Fibroblast of skin of back (primary cell): ENCODE measurements at places on chromosomes 2 and 18.

GRCh38 chr2:62857139-62857931 is 151.8 kb downstream of the EHBP1 start:
- no peak for DNase-seq

- DNase-seq, result no peak
Observed at GRCh38 chr2:59256290-59256689, 1015.2 kb upstream of the FANCL start.

DNA sequence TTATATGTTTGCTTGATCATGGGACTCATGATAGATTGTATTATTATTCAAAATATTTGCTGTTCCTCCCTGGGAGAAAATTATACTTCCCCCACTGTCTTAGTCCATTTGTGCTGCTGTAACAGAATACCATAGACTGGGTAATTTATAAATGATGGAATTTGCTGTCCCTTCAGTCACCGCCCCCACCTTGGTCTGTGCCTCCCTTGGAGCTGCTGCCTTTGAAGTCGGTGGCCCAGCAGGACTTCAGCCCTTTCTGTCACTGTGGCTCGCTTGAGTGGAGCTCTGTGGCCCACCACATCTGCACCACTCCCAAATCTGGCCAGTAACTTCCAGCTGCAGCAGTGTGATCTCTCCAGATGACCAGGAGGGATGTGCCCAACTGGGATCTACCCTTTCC is 200.8 kb downstream of the AGPS start:
- DNase-seq, result no peak

GRCh38 chr18:59733421-59733820 is 36.2 kb upstream of the CCBE1 start:
- DNase-seq, result peak; percentile 56

GRCh38 chr2:112674229-112674628 is 28.5 kb downstream of the SLC20A1 start:
- DNase-seq, result no peak

DNA sequence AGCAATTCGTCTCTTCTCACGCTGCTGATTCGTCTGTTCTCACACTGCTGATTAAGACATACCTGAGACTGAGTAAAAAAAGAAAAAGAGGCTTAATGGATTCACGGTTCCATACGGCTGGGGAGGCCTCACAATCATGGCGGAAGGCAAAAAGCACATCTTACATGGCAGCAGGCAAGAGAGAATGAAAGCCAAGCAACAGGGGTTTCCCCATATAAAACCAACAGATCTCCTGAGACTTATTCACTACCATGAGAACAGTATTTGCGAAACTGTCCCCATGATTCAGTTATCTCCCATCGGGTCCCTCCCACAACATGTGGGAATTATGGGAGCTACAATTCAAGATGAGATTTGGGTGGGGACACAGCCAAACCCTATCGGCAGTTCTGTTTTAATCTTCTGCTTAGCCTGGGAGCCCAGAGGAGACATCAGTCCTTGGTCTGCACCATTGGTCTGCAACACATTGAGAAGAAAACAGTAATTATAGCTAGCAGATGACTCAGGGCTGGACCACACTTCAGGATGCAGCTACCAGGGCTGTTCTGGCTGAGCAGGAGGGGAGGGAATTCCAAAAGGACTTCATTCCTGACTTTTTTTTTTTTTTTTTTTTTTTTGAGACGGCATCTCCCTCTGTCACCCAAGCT is 69.4 kb downstream of the CABLES1 start:
- DNase-seq, result peak; percentile 40

- DNase-seq, result peak; percentile 60
Observed at GRCh38 chr18:35377875-35378573, 887 bp upstream of the ZNF396 start.

DNA sequence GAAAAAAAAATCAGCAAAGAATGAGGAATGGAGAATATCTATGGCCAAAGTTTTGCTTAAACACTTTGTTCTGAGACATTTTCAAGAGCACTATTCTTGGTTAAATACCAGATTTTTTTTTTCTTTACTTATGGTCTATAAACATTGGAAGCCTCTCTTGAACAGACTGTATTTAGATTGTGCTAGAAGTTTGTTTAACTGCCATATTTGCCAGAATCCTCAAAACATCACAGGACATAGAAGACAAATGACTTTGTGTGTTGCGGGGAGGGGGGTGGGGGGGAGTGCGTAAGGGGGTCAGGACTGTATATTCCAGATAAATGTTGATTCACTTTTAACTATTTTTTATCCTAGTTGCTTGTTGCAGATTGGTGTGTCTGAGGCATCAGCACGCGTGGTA is 262.0 kb downstream of the MEIS1 start:
- no peak for DNase-seq

- DNase-seq, result peak; percentile 92
Observed at GRCh38 chr2:33810046-33810835, 211.1 kb upstream of the FAM98A start.

DNA sequence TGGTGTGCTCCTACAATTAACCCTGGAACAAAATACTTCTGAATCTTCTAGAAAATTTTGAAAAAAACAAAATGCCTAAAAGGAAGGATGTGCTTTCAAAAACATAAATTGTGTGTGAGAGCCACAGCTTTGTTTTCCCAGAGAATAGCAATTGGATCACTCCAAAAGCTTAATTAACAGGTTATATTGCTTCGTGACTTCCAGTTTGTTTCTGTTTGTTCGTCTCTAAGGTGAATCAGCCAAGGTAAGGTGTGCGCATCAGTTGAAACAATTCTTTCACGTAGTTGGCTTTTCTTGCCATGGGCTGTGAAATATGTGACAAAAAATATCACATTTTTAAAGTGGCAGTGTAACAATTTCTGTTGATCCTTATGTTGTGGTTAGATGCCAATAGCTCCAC is 90.3 kb upstream of the BARD1 start:
- DNase-seq, result no peak

DNA sequence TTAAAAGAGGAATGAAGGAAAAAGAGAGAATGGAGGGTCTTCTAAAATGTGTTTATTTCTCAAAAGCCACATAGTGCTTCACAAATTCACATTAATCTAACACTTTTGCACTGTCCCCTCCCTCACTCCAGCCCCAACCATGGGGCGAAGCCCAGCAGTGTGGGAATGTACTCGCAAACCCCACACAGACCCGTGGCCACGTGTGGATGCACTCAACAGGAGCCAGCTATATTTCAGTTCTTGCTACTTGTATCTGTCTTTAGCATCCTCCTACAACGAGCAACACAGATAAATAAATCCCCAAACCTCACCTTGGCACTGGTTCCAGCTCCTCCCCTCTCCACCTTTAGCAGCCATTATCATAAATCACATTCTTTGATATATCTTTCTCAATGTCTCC is 91.9 kb upstream of the TMEM200C start:
- DNase-seq, result no peak

DNA sequence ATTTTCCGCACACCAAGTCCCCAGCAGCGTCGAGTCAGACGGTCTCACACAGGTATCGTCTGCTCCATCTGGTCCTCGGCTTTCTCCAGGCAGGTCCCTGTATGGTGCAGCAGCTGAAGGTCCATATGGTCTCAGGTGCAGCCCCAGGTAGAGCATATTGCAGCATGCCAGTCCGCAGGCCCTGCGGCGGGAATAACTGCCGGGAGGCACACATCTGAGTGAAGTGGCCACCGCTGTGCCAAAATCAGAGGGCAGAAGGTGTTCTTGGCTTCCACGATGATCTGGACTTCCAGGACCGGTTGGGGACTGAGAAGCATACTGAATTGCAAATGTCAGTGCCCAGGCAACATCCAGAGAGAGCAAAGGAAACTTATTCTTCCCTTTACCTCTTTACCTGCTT is 320.3 kb downstream of the RNF144A start:
- DNase-seq, result no peak

GRCh38 chr2:151927501-151928221 is 99.4 kb upstream of the ARL5A start:
- no peak for DNase-seq

DNA sequence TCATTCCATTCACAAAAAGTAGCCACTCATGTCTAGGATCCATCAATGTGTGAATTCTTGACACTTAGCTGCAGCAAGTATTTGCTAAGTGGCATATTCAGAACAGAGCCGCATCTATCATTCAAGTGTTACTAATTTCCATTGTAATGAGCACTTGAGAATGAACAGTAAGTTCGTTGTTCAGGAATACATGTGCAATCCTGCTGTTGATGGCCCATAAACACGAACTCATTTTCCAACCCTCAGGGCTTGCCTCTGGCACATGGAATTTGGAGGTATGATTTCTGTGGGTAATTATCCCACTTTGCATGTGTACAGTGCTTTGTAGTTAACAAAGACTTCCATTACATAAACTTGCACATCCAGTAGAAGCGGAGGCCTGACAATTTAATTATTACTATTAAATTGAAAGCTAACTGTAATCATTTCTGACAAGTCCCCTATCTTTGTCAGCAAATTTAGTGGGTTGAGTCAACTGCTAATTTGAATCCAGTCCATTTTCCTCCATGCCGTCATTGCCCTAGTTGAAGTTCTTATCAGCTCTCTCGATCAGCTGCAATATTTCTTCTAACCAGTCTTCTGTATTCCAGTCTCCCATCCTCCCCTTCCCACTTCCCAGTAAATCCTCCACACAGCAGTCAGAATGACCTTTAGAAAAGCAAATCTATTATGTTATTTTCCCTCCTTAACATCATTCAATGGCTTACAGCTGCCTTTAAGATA is 116.0 kb upstream of the AQP4 start:
- no peak for DNase-seq

DNA sequence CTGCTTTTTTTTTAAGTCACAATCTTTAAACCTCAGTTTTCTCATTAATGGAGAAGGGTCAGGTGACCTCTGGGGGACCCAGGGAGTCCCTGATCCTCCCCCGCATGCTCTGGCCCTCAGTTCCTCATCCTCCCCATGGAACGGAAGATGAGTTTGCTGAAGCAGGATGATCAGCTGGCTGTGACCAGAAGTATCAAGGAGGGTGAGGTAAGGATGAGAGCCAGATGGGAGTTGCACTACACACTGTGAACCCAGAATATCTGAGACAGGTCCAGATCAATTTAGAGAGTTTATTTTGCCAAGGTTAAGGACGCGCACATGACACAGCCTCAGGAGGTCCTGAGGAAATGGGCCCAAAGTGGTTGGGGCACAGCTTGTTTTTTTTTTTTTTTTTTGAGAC is 3.8 kb downstream of the CATIP start:
- no peak for DNase-seq

DNA sequence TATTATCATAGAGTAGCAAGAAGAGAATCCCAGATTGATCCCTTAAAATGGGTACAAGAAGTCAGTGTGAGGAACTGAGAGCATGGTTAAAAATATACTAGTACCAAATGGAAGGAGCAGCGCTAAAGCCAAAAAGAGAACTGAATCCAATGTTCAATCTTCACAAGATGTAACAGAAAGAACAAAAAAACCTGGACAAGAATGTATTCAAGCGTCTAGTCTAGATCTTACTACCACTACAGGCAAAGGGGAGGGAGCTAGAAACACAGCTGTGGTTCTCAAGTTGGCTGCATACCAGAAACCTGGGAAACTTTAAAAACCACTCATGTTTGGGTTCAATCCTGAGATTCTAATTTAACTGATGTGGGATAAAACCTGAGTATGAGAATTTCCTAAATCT is 57.5 kb downstream of the PIAS2 start:
- no peak for DNase-seq

- no peak for DNase-seq
Observed at GRCh38 chr18:9898792-9899549, 13.2 kb downstream of the TXNDC2 start.

GRCh38 chr2:79855264-79856006 is 342.6 kb downstream of the CTNNA2 start:
- DNase-seq, result peak; percentile 5

DNA sequence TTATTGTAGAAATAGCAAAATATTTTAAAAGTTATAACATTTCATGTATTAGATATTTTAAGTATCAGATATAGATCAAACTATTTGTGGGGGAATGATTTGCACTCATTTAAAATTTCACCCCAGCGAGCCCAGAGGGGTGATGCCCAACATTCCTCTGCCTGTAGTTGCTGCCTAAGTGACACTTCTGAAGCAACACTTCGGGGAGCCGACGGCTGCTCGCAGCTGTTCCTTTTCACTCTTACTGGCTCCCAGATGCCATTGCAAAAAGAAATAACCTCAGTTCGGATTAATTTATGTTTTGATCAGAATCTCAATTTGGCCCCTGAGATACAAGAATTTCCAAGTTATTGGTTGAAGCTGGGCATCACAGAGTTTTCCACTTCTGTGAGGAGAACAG is 603.8 kb downstream of the PLCL1 start:
- DNase-seq, result no peak
